Neural progenitor cell (in vitro differentiated cells): ENCODE measurements at places on chromosomes 1 and 21. TPM values are rescaled to one million over a fixed set of nuclear protein-coding genes. Genes with fewer than 3 reads are reported as not detected.

KRTAP21-2 gene
- total RNA-seq, result not detected in 2 replicates

OR2M3 gene
- not detected in 2 replicates for total RNA-seq

DMBX1 gene
- total RNA-seq, result 0.06 and 0.56 TPM in 2 replicates

GPR3 gene
- 3.0 and 3.1 TPM in 2 replicates for total RNA-seq

GRCh38 chr1:165914136-165914798 is 86.9 kb downstream of the UCK2 start:
- peak; percentile 60 for DNase-seq
- no peaks in the 10 kb centered on the region for H3K36me3 ChIP-seq
- no peak overlapping the region for H3K27ac ChIP-seq
- no peaks in the 10 kb centered on the region for H3K27me3 ChIP-seq

DNA sequence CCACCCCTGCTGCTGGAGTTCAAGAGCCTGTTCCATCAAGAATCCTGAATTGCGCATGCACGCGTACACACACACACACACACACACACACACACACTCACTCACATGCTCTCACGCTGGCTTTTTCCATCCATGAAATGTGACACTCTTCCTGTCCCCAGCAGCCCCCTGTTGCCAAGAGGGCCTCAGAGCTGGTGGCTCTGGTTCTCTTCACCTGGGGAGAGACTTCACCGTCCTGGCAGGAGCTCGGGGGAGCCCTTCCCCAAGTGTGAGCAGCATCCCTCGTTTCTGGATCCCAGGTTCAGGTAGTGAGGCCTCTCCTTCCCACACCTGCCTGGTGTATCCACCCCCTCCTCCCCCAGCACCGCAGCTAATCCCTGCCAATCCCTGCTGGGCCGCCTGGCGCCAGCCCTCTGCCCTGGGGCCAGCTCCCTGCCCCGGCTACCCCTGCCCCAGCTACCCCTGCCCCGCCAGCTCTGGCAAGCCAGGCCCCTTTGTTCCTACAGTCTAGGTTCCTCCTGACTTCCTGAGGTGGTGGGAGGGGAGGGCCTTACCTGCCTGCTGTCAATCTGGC is 9.9 kb downstream of the PLOD1 start:
- H3K27me3 ChIP-seq, result no peaks in the 10 kb centered on the region
- DNase-seq, result peak; percentile 53
- H3K4me1 ChIP-seq, result peaks cover 5% of the 10 kb centered on the region
- no peak overlapping the region for H3K4me3 ChIP-seq
- no peak overlapping the region for H3K27ac ChIP-seq

HSD3B2 gene
- total RNA-seq, result not detected in 2 replicates

PLA2G2C gene
- total RNA-seq, result not detected in 2 replicates

DNA sequence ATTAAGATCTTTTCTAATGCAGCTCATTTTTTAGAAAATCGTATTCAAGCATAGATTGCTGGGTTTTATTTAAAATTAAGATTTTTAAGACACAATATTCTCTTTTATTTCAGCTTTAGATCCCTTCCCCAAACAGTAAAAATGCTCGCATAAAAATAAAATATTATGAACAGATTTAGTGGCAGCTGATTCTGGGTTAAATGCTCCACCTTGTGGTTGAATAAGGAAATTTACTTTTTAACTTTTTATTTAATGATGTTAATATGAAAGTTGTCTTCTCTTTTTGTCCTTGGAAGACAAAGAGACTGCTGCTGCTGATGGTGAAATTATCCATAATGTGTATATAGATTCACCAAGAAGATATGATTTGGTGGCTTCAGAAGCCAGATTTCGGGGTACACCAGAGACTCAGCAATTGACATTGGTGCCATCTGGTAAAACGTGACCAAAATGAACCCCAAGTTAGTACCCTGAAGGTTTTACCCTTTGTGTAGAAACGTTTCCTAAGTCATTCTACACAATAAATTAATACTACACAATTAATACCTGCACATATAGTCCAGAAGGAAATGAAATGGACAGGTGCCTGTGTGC is 128.0 kb downstream of the ADAMTS1 start:
- H3K27me3 ChIP-seq, result no peaks in the 10 kb centered on the region
- DNase-seq, result no peak
- no peaks in the 10 kb centered on the region for H3K36me3 ChIP-seq
- no peak overlapping the region for H3K4me3 ChIP-seq
- H3K27ac ChIP-seq, result no peak overlapping the region

TMPRSS15 gene
- not detected in 2 replicates for total RNA-seq

SERTAD4 gene
- total RNA-seq, result 2.5 and 2.8 TPM in 2 replicates

CDA gene
- 0.64 and 0.96 TPM in 2 replicates for total RNA-seq

GJC2 gene
- 0.25 TPM in 1 of 2 replicates, not detected in the other for total RNA-seq
